ENCODE measurements at places on chromosomes 1 and 21.
A peak's percentile ranks its signal among the peaks of the same experiment; 100 is the strongest.

DNA sequence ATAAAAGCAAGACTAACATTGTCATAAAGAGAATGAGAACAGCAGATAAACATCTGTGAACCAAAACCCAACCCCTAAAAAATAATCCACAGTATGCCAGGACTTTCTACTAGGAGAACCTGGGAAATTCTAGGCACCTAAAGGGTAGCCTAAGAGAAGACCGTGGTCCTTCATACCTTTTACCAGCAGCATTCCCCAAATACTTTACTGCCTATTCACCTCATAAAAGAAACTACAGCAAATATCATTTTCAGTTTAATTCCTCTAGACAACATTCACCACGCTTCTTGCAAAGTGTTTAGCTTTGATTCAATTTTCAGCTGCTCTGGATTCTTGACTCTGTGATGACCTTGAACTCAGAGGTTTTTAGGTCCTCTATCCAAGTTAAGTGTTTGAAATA lies 1180.7 kb upstream of the B3GALT2 start:
- DNase-seq, result no peak

DNA sequence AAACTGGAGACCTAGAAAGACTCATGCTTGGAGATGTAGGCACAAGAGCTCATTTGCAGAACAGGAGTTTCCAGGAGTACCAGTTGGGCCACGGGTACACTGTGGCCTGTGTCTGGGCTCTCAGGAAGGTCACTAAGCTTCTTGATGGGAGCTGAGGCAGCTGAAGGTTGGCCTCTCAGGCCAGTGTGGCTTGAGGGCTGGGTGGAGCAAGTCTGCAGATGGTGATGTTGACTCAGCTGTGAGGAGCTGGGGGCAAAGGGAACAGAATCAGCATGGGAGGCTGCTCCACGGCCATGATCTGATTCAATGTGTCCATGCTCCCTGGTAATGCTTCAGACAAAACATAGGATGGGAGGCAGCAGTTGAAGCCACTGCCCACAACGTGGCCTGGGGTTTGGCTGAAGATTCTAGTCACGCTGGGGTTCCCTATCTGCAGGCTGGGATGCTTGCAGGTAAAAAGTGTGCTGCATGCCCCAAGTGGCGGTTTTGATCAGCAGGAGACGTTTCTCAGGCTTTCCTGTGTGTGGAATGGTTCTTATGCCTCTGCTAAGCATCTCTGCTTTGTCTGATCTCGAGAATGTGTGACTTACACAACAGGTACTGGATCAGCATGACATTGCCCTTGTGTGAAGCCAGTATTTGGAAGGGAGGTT lies 15.4 kb upstream of the TENT5C start:
- no peak for DNase-seq

DNA sequence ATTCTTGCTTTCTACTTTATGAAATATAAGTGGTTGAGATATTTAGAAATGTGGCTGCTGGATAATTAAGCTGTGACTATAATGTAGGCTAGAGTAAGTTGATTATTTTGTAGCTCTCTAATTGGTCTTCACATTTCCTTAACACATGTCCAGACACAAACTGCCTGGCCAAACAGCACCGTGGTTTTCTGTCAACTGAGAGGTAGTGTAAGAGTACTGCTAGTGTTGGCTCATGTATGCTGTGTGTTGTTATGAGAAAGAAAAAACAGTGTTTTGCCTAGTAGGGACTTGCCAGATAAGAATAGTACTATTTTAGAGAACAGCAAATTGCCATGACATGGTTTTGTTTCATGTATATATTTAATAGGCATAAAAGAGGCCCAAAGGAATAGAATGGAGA lies 37.1 kb downstream of the TMED5 start:
- no peak for DNase-seq

GRCh38 chr1:17122521-17123164 lies 3.4 kb upstream of the PADI2 start:
- no peak for DNase-seq

DNA sequence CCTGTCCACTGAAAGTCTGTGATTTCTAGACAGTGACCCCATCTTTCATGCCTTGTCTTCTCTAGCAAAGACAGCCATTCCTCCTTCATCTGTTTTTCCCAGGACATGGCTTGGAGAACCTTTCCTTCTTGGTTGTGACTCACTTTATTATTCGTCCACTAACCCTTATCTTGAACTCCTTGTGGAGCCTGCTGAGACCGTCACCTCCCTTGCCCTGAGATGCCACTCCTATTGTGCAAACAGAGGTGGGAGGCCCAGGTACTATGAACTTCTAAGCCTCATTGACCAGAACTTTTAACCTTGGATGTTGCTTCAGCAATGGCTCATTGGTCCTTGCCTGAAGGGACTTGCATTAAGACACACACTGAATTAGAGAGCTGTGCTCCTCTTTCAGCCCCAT lies 117.5 kb downstream of the FOXD2 start:
- DNase-seq, result peak; percentile 40

DNA sequence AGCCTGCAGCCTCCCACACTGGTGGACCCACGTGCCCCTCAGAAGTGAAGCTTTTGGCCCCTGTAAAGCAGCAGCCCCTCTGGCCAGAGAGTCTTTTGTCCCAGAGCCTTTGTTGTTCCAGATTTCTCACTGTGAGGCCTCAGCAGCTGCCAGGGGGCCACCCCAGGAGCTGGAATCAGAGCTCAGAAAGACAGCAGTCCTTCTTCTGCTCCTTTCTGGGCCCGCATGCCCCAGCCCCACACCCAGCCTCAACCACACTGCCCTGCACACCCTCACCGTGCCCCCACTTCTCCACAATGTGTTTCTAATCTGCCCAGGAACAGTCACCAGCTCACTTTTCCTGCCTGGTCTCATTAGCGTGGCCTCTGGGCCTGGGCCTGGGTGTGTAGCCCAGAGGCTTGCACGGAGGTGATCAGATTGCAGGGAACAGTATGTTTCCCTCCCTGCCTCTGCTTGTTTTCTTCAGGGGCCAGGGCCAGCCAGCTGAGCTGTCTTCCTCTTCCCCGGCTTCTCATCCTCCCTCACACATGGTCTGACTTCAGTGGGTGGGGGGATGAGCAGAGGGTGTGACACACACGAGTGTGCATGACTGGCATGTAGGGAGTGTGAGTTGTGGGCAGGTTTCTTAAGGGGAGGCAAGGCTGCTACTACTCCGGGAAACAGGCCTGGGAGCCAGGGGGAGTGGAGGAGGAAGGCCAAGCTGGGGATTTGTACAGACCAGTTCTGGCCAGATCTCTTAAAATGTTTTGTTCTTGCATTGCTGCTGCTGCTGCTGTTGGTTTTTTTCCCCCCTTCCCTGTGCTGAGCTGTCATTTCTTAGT lies 82.5 kb upstream of the ZNF648 start:
- DNase-seq, result peak; percentile 16

- DNase-seq, result no peak
These were observed 6.1 kb downstream of the STX6 start for GRCh38 chr1:181016563-181016962.

- no peak for DNase-seq
These were observed 1.1 kb upstream of the SLC27A3 start for GRCh38 chr1:153774026-153774595.

- DNase-seq, result no peak
These were observed 22.8 kb upstream of the S100A2 start for GRCh38 chr1:153588482-153588881.

GRCh38 chr1:61273167-61273705 lies 190.9 kb downstream of the NFIA start:
- no peak for DNase-seq

DNA sequence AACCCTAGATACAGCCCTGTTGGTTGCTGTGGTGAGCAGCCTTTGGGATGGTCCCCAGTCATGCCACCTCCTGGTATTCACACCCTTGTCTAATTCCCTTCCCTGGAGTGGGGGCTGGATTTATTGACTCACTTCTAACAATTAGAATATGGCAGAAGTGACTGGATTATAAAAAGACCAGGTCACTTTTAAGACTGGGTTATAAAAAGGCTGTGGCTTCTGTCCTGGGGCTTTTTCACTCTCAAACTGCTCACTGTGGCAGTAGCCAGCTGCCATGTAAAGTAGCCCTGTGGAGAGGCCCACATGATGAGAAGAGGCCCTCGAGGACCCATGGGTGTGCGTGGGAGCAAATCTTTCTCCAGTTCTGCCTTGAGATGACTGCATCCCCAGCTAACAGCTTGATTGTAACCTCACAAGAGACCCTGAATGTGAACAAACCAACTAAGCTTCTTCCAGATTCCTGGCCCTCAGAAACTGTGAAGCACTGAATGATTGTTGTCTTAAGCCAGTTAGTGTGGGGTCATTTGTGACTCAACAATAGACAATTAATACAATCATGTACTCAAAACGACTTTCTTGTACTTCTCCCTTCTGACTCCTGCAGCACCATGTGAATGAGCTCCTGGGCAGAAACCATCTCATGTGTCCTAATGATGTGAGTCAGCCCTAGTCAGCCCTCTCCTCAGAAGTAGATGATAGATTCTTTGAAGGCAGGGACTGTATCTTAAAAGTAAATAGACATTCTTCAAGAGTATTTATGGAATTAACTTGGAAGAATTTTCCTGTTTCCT lies 234.9 kb downstream of the TNR start:
- DNase-seq, result no peak

DNA sequence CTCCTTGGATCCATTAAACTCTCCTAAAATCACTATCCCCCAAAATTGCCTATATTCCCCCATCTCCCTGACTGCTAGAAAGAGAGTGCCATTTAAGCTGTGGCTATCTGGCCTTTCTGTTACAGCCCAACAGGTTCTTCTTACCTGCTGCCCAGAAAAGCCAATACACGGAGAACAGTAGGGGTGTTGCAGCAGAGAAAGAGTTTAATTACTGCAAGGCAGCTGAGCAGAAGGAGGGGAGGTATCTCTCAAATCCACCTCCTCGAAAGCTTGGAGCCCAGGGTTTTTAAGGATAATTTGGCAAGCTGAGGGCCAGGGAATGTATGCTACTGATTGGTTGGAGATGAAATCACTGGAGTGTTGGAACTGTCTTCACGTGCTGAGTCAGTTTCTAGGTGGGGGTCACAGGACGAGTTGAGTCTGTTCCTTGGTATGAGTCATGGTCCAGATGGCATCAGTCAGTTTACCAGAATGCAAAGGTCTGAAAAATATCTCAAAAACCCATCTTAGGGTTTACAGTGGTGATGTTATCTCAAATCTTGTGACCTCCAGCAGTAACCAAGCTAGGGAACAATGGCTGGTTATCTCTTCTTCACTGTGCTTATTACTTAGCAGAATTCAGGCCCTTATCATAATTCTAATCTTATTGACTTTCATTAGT lies 89.8 kb downstream of the SMYD3 start:
- no peak for DNase-seq

- no peak for DNase-seq
These were observed 8.9 kb upstream of the RALGPS2 start for GRCh38 chr1:178716111-178716510.

DNA sequence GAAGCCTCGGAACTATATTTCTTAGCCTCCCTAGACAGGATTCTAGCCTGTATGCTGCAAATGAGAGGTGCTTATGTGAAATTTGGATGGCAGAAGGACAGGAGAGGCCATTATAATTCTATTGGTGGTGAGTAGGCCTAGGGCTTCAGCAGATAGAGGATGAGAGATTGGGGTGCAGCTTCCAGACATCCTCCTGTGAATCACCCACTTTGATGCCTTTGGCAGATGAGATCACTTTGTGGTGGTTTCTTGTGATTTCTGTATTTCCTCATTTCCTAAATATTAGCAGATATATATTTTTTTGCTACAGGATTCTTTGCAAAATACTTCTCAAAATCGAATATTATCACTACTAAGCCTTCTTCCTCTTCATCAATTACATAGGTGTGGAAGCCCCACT lies 37.3 kb downstream of the MFSD2A start:
- no peak for DNase-seq

DNA sequence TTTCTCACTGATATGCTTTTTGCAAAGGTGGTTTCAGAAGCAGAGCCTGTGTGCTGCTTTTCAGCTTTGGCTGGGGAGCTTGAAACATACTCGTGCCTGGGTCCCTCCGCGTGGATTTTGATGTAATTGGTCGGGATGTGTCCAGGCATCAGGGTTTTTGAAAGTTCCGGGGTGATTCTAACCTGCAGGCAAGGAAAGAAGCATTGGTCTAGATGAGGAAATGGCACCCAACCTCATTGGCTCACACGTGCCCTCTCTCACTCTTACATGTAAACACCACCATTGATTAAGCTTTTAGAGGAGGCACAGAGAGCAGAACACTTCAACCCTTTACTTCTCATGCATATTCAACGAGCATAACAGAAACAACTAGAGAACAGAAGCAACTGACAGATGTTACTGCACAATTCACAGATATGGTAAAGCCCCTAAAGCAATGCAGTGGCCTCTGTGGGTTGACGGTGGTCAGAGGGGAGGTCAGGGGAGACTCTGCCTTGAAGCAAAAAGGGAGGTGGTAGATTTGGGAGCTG lies 112.1 kb downstream of the TLR5 start:
- DNase-seq, result no peak

DNA sequence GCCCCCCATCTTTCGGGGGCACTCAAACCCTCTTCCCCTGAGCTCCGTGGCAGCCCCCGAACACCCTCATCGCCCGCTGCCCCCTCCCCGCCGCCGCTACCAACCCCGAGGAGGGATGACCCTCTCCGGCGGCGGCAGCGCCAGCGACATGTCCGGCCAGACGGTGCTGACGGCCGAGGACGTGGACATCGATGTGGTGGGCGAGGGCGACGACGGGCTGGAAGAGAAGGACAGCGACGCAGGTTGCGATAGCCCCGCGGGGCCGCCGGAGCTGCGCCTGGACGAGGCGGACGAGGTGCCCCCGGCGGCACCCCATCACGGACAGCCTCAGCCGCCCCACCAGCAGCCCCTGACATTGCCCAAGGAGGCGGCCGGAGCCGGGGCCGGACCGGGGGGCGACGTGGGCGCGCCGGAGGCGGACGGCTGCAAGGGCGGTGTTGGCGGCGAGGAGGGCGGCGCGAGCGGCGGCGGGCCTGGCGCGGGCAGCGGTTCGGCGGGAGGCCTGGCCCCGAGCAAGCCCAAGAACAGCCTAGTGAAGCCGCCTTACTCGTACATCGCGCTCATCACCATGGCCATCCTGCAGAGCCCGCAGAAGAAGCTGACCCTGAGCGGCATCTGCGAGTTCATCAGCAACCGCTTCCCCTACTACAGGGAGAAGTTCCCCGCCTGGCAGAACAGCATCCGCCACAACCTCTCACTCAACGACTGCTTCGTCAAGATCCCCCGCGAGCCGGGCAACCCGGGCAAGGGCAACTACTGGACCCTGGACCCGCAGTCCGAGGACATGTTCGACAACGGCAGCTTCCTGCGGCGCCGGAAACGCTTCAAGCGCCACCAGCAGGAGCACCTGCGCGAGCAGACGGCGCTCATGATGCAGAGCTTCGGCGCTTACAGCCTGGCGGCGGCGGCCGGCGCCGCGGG lies 837 bp downstream of the FOXD3 start:
- peak; percentile 22 for DNase-seq
